Fibroblast of skin of scalp (primary cell): ENCODE measurements at places on chromosomes 1 and 21.
A peak's percentile ranks its signal among the peaks of the same experiment; 100 is the strongest.

- peak; percentile 93 for DNase-seq
Observed at GRCh38 chr1:227776331-227776771, 39.1 kb upstream of the PRSS38 start.

GRCh38 chr1:160251687-160252526 lies 10.4 kb downstream of the DCAF8 start:
- DNase-seq: peak; percentile 73

DNA sequence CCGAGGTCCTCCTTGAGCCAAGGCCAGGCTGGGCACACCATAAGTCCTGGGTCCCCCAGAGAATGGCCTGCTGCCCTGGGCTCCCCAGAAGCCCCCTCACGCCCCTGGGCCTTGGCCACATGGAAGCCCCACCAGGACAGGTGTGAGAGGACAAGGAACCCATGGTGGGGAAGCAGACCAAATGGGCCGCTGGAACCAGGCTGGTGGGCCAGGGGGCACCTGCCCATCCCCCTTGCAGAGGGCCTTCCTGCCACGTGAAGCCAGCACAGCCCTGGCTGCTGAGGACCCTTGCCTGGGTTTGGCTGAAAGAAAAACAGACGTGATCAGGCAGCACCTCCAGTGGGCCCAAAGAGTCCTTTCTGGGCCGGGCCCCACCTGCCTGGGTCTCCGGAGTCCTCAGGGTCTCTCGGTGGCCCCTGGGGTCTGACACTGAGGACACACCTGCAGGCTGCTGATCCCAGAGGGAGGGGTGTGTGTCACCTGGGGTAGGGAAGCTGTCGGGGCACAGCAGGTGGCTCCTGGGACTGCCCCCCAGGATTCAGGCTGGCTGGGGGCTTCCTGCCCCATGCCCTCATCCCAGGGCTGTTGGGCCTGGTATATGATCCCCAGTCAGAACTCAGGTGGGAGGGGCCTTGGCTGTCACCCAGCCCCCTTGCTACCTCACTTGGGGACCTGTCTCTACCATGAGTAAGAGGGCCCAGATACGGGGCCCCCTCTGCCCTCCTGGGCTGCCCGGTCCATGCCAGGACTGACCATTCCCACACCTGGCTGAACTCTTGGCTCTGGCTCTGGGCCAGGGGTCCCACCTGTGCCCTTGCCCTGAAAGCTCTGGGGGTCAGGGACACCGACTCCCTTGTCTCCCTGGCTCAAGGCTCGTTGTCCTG lies 3.3 kb upstream of the SMYD3 start:
- no peak for DNase-seq

GRCh38 chr21:43004926-43005325 lies 30.6 kb downstream of the PKNOX1 start:
- DNase-seq: no peak

GRCh38 chr21:27564684-27565301 lies 597.9 kb upstream of the ADAMTS5 start:
- peak; percentile 77 for DNase-seq

DNA sequence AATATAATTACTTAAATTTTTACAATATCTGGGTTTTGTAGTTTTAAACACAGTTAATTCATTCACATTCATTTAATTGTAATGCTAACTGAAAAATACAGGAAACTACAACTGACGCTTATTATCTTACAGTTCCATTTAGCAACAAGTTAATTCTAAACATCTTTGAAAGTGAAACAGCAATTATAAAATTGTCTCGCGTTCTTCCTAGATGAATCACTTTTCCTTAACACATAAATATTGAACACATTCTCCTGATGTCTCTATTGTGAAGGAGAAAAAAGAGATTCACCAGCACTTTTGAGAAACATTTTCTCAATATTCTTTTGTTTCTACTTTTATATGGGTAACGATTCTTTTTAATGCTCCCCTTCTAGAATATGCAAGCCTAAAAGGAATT lies 6.4 kb downstream of the PTGFR start:
- peak; percentile 57 for DNase-seq

- DNase-seq: peak; percentile 29
Observed at GRCh38 chr1:40187399-40187798, 26.2 kb downstream of the RLF start.

DNA sequence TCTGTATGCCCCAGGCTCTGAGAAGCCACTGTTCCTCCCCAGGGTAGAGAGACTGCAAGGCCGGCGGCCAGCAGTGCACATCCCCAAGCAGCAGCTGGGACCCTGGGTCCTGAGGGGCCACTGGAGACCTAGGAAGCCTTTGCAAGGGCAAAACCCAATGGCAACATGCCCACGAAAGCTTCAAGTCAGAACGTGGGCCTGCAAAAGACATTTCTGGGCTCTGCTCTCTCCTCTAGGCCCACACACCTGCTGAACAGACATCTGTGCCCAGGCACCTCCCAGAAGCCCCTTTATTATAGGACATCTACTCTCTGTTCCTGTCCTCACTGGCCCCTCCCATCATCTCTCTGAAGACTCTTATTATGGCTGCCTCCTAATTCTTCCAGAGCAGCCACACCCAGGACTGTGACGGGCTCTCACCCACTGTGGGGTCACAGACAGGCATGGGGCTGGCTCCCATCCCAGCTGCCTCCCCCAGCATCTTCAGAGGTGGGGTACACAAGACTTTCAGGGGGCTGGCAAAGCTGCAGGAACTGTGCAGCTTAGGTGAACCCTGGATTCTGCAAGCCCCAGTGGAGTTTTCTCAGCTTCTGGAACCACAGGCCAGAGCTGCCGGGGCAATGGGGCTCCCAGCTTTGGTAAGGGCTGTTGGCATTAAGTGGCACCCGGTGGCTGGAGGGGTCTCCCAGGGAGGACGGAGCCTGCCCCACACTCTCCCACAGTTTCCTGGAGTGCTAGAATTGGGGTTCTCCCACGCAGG lies 12.6 kb downstream of the TRIM11 start:
- DNase-seq: no peak

DNA sequence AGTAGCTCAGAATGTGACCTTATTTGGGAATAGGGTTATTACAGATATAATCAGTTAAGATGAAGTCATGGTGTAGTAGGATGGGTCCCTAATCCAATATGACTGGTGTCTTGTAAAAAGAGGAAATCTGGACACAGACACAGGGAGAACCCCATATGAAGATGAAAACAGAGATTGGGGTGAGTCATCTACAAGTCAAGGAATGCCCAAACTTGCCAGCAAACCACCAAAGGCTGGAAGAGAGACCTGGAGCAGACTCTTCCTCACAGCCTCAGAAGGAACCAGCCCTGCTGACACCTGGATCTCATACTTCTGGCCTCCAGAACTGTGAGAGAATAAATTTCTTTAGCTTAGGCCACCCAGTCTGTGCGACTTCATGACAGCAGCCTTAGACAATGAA lies 29.9 kb downstream of the KRTAP19-8 start:
- DNase-seq: no peak

DNA sequence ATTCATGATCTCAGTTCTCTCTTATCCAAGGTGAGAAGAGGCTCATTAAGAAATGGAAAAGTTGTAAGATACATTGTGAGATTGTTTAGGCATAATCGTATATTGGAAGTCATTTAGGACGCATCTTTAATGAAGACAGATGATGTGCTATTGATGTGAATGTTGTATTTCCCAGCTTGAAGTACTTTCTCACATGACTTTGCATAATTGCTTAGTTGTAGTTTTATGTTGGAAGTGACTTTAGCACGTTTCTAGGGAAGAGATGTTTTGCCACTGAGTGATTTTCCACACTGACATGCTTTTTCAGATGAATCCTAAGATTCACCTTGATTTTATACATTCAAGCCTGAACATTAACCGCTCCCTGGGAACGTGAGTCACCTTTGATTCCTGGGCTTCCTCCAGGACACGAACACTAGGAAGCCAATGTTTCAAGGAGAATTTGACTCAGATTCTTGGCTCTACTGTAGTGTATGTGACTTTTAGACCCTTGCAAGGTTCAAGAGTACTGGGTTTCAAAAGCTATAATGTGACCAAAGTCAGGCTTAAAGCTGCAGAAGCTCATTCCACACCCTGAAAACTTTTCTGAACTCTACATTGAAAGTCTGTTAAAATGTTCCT lies 27.9 kb downstream of the ANGEL2 start:
- no peak for DNase-seq

DNA sequence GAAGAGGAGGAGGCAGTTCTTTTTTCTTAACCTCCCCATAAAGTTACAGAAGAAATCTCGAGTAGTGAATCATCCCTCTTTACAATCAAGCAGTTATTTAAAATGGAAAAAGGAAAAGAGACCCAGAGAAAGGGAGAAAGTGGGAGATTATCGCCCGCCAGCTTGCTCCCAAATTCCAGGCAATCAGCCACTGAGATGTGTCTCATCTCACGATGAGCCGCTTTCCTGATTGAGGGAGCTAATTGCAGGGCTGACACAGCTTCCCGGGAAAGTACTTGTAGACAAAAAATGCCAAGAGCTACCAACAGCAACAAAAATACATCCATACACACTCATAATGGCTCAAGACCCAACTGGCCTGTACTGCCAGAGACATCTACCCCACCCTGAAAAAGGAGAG lies 191.6 kb upstream of the ZC3H12A start:
- DNase-seq: no peak

- DNase-seq: peak; percentile 60
Observed at GRCh38 chr1:233613252-233614172, at the start of gene KCNK1. KCNK1 (plus strand) TSS chr1:233614106; CDS start chr1:233614172, 66 bp downstream.

DNA sequence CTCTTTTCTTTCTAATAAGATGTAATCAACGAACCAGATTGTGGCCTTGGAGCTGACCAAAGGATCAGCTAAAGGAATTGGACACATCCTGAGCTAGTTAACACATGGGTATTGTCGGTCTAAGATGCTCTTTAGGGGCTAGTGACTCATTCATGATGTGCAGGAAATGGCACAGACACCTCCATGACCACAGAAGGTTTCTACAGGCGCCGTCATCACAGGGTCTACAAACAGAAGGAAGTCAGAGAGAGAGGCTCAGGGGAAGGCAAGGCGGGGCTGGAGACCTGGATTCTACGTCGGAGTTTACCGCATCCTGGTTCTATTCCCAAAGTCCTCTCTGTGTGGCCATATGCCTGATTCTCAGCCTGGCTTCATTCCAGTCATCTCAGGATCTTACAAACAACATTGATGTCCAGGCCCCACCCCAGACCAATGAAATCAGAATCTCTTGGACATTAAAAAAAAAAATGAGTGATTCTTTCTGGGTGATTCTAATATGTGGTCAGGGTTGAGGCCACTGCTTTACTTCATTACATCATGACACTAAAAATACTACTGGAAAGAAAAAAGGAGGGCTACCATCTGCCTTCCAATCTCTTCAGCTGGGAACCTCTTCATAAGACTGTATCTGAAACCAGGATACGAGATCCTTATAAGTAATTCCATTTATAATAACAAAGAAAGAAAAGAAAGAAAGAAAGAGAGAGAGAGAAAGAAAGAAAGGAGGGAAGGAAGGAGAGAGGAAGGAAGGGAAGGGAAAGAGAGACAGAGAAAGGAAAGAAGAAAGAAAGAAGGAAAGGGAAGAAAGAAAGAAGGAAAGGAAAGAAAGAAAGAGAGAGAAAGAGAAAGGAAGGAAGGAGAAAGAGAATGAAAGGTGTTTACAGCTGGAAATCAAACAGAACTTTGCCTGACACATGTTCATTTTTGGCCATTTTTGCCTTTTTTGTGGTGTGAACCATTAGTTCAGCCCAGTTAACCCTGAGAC lies 11.6 kb upstream of the KCNJ15 start:
- peak; percentile 98 for DNase-seq

GRCh38 chr1:99146129-99146848 lies 118.0 kb upstream of the PLPPR4 start:
- no peak for DNase-seq

DNA sequence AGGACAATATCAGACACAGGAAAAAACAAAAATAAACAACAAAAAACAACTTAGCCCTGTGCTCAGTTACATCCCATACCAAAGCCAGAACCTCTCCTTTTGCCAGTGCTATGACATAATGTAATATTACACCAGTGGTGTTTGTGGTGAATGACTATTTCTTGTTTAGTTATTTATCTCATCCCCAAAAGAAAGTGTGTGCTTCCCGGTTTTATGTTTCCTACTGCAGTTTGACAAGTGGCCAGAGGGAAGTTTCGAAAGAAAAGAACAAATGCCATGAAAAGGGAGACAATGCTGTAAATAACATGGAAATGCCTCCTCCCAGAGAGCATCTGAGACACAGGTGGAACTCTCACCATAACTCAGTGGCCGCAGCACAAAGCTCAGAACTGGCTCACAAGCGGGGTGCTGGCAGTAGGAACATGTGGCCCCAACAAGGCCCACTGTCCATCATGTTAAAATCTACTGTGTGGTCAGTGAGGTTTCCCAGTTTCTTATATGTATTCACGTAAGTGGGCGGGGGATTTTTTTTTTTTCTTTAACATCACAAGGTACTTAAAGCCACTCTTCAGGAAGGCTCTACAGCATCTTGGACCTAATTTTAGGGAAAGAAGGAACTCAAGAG lies 158.2 kb downstream of the BARHL2 start:
- DNase-seq: no peak

DNA sequence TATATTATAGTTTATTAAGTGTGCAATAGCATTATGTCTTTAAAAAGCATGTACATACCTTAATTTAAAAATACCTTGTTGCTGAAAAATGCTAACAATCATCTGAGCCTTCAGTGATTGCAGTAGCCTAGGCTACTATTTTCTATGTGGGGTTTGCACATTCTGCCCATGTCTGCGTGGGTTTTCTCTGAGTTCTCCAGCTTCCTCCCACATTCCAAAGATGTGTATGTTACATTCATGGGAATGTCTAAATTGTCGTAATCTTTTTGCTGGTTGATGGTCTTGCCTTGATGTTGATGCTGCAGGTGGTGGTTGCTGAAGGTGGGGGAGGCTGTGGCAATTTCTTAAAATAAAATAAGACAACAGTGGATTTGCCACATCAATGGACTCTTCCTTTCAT lies 12.5 kb downstream of the AADACL3 start:
- no peak for DNase-seq

DNA sequence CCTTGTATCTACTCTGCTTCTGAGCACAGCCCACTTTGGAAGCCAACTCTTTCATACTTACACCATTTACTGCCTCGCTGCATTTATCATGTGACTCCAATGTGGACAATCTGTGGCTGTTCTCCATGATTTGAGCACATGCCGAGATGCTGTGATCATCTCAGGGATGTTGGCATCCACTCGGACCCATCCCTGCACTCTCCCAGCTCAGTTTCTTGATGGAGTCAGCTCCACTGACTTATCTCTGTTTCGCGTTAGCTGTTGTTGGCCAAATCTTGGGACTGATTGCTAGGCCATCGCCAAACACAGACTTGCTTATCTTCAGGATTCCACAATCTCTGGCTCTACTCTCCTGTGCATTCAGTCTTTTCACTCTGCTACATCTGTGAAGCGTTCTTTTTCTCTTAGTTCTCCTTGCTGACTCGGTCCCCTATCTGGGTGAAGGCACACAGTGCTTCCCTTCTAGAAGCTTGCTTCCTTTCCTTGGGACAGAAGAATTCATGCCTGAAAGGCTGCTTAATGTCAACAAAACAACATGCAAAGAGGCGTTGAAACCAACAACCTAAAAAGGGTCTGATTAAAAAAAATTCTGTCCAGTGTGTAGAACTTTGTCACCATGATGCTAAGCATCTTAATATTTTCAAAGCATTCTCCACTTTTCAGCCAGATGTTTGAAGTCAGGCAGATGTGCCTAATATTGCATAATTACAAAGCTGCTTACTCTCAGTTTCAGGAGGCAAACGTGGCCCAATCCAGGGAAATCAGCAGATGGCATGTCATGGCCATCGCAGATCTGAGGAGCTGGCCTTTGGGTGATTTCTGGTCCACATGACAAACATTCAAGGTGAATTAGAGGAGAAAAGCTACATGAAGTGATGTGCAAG lies 120.7 kb downstream of the NGF start:
- peak; percentile 49 for DNase-seq
